ENCODE measurements at places on chromosomes 4 and X.

- no peak for DNase-seq
These were observed 7.0 kb upstream of the NKX1-1 start for GRCh38 chr4:1413204-1413663.

GRCh38 chrX:104697294-104697693 is 131.3 kb downstream of the IL1RAPL2 start:
- DNase-seq, result no peak

DNA sequence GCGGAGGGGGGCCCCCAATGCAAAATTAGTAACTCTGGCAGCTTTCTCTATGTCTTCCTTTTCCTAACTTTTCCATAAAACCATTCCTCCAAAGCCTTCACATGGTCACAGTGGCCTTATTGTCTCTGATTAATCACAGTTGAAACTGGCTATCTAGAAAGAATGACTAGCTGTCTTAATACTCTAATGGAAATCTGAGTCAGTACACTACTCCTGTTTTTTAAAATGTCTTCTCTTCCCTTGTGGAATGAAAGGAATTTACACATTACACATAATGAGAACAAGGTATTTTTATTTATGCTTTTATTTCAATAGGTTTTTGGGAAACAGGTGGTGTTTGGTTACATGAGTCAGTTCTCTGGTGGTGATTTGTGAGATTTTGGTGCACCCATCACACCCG is 66.3 kb upstream of the PUDP start:
- DNase-seq, result no peak

DNA sequence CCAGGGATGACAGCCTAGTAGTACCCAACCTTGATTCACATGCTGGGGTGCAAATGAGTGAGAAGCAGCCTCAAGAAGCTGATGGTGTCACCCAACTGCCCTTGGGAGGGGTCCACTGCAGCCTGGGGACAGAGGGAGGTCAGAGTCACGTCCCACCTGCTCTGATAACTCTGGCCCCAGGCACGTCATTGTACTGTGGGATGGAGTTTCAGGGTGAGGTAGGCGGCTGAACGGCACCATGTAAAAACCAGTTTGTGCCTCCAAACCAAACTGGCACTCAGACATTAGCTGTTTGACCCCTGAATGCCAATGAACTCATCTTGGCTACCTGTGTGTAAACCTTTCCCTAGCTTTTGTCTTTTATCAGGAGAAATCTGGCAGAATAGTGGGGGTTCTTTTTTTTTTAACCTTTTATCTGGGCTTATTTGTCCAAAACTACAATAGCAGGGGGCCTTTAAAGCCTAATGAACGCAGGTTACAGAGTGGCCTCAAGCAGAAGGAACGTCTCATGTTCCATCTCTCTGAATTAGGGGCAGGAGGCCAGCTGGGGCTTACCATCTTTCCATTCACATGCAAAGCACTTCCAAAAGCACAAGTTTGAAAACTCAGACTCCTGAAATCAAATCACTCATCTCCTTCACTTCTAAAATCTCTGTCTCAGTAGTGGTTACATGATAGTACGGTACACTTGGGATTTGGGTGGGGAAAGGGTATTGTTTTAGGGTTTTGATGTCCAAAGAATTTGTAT is 89.4 kb downstream of the IRF2 start:
- no peak for DNase-seq

GRCh38 chr4:77711469-77711868 is 105.8 kb downstream of the CXCL13 start:
- DNase-seq, result no peak

- no peak for DNase-seq
These were observed 26.8 kb downstream of the SH3TC1 start for GRCh38 chr4:8225706-8226443.

GRCh38 chr4:39636531-39637184 is 2.0 kb downstream of the SMIM14 start:
- DNase-seq, result no peak

GRCh38 chr4:112288455-112288854 is 2.8 kb upstream of the TIFA start:
- DNase-seq, result no peak

DNA sequence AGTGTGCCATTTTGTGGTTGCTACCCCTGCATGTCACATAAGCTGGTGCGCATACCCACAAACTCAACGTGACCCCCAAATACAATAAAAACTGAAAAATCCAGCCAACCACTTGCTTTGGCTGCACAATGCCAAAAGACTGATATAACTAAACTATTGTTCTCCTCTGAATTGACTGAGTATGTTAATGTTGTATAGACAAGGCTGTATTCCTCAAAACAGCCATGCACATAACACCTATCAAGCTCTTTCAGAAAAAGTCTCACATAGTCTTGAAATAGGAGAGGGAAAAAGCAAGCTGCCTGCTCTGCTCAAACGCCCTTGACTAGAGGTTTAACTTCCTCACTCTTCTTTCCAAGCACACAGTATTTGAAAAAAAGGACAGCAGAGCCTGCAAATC is 126.4 kb upstream of the NOCT start:
- DNase-seq, result no peak

DNA sequence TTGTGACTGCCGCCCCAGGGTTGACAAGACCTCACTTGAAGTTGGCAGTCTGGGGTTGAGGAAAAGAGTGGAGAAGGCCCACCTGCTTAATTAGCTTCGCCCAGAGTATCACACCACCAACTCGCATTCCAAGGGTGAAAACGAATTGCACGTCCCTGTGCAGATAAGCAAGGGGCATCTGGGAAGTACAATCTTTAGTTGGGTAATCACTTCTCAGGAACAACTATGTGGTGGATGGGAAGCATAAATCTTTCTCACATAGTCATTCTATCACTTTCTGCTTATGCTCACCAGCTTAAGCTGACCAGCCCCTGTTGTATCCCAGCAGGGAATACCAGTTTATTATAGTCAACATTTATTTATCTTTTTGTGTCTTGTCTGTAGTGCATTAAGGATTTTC is 14.3 kb downstream of the SPCS3 start:
- DNase-seq, result no peak

DNA sequence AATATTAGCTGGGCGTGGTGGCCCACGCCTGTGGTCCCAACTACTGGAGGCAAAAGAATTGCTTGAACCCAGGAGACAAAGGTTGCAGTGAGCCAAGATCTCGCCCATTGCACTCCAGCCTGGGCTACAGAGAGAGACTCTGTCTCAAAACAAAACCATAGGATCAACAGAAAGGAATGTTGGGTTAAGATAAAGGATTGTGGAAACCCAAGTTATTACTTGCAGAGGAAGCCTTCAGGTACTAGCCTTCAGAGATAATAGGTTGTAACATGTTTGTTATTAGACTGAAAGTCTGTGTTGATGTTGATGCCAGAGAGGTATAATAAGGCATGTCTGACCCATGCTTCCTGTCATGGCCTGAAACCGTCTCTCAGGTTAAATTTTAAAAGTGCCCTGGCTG is 16.9 kb downstream of the SSX5 start:
- no peak for DNase-seq

DNA sequence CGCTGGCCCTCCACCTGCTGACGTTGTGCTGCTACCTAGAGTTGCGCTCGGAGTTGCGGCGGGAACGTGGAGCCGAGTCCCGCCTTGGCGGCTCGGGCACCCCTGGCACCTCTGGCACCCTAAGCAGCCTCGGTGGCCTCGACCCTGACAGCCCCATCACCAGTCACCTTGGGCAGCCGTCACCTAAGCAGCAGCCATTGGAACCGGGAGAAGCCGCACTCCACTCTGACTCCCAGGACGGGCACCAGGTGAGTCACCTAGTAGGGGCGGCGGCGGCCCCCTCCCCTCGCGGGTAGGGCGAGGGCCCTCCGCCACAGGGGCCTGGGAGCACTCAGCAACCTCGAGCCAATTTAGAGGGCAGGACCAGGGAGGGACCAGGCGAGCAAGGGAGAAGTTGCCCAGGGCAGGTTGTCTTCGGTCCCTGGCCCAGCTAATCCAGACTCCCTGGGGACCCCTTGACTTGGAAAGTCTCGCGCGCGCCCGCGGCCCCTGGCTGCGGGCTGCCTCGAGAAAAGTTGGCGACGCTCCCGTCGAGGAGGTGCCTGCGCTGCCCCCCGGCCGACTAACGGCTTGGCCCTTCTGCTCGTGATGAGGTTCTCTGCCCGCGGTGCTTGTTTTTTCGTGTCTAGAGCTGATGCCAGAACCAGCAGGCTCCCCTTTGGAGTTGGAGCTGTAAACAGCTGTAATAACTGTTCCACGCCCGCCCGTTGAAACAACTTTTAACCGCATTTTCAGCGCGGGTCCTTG is 717 bp downstream of the EDA start:
- DNase-seq, result no peak

DNA sequence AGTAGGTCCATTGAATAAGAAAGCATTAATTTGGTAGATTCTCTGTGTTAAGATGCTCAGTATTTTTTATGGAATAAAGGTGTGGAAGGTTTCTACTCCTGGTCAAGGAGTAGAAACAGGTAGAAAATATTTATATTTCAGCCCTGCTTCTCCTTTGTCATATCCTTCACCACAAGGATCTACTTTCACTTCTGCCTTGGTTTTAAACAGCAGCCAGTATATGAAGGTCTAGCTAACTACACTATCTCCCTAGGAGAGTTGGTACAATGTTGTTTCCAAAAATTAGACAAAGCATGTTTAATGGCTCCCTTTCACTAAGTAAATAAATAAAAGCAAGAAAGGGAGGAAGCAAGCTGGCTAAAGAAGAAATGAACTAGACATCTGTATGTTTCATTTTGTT is 44.6 kb upstream of the GYPA start:
- no peak for DNase-seq

DNA sequence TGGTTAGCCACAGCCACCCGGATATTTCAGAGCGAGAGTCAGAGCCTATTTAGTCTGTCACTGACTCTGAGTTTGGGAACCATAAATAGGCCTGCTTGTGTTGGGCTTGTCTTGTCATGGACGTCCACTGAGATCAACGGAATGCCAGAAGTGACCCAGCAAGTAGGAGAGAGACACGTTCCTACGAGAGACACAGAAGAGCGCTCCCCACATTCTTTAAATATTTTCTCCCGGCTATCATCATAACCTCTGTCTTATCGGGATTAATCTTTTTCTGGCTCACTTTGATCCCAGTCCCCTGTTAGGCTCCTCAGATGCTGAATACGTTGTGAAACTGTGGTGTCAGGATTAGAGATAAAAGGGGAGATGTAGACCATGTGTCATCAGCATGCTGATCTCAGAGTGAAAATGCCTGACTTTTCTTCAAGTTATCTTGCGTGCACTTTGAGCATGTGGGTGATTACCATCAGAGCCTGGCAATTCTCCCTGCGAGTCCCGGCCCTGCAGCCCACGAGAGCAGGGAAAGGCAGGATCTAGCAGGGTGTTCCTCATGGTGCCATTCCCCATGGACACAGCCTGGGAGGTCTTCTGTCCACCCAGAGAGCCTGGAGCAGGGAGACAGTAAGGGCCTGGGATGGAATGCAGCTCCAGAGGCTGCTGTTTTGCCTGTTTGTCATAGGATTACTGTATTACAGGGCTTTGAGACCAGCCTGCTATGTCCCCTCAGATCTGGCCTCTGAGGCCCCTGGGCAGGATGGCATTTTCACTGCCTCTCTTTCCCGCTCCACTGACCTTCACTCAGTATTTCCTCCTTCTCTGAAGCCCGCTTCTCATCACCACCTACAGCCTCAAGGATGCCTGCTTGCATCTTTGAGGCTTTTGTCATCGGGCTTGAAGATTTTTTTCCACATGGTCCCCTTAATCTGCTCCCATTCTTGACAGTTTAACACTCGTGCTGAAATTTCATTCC is 2.8 kb upstream of the TENM3 start:
- no peak for DNase-seq

DNA sequence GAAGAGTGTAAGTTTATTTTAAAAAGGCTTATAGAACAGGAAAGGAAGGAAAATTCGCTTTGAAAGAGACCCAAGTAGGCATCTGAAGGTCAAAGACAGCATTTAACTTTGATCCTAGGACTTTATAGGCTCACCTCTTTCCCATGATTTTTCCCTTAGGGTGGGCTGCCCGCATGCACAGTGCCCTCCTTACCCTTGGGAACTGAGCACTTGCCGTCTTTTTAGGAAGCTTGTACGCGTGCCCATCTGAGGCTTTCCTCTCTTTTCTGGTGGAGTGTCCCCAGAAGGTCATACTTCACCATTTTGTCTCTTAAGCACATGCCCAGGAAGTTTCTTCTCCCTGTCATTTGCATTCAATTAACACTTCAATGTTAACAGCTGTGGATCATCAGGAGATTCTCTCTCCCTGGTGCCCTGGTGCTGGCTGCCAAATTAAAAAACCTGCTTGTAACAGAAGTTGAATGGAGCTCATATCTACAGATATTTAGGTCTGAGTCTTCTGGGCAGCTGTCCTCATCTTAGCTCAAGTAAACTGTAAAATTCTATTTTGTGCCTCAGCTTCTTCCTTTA is 38.4 kb upstream of the IL9R start:
- no peak for DNase-seq

DNA sequence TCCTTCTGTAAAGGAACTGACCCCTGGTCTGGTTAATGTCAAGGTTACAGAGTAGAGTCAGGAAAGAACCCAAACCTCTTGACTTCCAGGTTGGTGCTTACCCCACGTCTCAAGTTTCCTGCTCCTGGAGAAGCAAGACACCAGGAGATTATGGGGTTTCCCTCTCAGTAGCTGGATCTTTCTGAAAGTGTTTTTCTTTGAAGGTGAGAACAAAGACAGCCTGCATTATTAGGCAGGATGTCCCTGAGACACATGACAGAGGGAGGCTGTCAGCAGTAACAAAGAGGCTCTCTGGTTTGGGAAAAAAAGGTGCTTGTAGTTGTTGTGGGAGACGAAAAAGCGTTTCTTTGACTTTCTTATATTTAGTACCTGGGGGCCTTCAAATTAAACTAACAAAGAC is 44.7 kb upstream of the IGFBP7 start:
- DNase-seq, result no peak

DNA sequence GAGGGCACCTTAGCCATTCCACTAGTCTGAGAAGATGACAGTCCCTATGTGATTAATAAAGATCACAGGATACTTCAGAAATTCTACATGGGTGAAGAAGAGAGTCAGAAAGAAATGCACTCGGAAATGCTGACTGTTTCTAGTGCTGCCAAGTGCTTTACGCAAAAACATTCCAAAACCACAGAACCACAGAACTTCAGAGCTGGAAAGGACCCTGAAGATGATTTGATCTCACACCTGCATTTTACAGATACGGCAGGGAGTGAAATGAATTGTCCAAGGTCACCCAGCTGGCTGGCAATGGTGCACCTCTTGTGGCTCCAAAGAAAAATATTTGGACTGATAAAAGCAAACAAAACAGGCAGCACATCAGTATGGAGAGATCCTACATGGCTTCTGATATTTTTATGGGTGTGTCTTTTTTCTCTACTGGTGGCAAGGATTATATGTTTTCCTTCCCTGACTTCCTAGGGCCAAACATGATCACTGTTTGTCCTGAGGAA is 115.9 kb downstream of the MAML3 start:
- no peak for DNase-seq

- no peak for DNase-seq
These were observed 99.4 kb upstream of the STX18 start for GRCh38 chr4:4641254-4641653.

DNA sequence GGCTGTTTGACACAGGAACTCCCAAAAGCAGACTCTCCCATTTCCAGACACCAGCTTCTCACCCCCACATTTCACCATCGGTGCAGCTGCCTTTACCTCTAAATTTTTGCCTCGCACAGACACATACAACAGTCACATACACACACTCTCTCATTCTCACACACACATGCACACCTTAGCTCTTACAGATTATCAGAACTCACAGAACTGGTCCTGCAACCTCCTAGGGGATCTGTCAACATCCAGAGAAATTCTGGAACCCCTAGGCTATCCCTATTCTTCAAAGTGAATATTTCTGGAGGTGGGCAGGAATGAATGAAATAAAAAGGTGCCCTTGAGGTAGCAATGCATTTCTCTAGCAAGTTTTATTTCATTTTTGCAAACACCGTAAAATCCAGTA is 4.1 kb downstream of the HS6ST2 start:
- DNase-seq, result no peak

Data from activated T-cell treated with anti-CD3 and anti-CD28 coated beads, Interleukin-2, amount 50 U/mL, for 48 hours (primary cell).